ENCODE measurements at places on chromosomes 13 and 19.
A peak's percentile ranks its signal among the peaks of the same experiment; 100 is the strongest.

DNA sequence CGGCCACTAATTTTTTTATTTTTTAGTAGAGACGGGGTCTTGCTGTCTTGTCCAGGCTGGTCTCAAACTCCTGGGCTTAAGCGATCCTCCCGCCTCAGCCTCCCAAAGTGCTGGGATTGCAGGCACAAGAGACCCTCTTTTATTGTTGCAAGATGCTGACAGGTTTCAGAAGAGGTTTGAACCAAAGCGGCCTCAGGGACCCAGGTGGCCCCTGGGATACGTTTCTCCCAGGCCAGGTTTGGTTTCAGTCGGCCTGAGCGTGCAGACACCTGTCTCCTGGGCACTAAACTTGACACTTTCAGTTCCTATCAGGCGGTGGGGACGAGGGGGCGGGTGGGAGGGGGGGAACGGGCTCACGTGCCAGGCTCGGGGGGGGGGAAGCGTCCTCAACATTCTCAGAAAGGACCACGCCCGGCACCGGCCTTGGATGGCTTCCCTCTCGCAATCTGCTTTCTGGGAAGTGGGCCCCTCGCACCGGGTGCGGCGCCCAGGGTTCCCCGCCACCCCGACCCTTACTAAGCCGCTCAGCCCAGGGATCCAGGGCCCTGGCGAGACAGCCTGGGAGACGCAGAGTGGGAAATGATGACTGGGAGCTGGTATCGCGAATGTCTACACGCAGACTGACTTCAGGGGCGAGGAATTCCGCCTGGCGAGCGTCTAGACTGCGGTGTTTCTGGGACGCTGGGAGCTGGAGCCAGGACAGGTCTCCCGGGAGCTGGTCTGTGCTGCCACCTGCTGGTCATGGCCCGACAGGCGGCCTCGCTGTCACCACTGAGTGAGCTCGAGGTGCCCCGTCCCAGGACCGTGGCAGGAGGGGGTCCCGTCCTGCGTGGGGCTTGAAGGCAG lies 91.6 kb downstream of the GNG7 start:
- peak; percentile 96 for DNase-seq

GRCh38 chr13:24870380-24870760 lies 106.4 kb downstream of the RNF17 start:
- no peak for DNase-seq

DNA sequence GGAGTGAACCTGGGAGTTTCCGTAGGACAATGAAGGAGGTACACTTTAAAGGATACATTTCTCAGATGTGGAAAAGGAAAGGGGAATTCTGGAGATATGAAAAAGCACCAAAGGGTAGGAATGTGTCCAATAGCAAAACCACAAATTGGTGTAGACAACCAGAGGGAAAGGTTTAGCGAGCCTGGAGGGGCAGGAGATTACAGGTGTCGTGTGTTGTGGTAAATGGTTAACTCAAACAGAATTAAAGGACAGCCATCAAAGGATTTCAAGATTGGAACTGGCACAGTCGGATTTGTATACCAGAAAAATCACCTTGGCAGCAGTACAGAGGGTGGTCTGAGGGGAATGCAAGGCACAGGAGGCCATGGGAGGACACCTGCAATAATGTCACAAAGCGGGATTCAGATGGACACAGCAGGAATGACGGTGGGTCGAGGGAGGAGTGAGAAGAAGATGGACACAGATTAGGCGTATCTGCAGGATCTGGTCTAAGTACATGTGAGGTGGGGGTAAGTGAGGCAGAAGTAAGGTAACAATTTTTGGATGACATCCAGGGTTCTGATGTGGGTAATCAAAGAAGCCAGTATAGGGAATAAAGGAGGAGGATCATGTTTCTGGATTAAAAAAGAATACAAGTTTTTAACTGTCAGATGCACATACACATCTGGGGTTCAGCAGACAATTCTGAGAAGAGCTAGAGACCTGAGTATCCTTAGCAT lies 361.6 kb downstream of the KLF12 start:
- no peak for DNase-seq

DNA sequence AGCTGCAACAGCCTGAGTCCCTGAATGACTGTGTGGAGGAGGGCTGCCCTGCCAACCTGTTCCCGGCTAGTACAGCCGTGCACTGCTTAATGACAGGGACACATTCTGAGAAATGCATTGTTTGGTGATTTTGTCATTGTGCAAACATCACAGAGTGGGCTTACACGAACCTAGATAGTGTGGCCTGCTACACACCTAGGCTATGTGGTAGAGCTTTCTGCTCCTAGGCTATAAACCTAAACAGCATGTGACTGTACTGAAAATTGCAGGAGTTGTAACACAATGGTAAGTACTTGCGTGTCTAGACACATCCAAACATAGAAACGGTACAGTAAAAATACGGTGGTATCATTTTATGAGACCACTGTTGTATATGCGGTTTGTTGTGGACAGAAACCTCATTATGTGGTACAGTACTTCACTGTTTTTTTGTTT lies 35.0 kb downstream of the VASP start:
- DNase-seq = no peak

- peak; percentile 72 for DNase-seq
Measured at GRCh38 chr19:5154129-5154798, 185.4 kb downstream of the KDM4B start.

DNA sequence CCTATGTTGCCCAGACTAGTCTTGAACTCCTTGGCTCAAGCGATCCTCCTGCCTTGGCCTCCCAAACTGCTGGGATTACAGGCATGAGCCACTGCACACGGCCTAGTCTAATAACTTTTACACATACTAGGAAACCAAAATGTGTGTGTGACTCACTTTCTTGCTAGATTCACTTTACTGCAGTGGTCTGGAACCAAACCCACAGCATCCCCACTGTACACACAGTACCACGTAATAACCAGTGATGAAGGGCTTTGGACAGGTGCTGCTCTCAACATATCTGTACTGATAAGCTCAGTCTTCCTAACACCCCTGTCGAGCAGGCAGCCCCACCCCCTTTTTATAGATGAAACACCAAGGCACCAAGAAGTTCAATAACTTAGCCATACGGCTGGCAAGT lies 5.1 kb downstream of the DNMT1 start:
- DNase-seq = peak; percentile 71

- DNase-seq = no peak
Measured at GRCh38 chr19:33520048-33520643, 1.4 kb downstream of the PEPD start.

DNA sequence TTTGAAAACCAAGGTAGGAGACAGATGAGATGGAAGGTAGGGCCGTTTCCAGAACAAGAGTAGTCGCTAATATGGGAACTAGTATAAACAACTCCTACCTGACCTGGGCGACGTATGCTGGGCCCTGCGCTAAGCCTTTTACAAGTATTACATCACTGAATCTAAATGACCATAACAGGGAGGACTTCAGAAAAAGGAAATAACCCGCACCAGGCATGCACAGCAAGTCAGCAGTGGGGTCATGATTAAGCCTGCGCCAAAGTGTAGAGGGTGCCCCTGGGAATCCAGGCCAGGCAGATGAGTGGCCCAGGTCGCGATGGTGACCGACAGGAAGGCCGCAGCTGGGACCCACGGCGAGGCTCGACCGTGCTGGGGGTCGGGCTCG lies 613 bp downstream of the ATP13A1 start:
- no peak for DNase-seq

- DNase-seq = no peak
Measured at GRCh38 chr19:39301562-39301961, 5.4 kb downstream of the IFNL1 start.

DNA sequence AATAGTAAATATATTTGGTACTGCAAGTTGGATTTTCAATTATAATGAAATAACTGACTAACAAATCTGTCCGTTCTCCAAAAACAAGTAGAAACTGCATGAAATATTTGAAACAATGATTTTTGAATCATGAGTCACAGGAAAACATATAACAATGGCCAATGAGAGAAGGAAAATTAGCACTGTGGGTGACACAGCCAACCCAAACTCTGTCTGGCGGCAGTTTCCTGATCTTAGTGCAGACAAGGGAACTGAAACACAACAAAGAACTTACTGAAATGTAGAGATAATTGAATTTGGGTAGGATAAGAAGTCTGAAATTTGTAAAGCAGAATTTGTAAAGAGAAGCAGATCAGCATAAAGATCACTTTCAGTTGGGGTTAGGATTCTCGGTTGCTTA lies 2743.3 kb upstream of the PCDH20 start:
- DNase-seq = no peak

- no peak for DNase-seq
Measured at GRCh38 chr13:95234242-95234641, 67.0 kb downstream of the ABCC4 start.

DNA sequence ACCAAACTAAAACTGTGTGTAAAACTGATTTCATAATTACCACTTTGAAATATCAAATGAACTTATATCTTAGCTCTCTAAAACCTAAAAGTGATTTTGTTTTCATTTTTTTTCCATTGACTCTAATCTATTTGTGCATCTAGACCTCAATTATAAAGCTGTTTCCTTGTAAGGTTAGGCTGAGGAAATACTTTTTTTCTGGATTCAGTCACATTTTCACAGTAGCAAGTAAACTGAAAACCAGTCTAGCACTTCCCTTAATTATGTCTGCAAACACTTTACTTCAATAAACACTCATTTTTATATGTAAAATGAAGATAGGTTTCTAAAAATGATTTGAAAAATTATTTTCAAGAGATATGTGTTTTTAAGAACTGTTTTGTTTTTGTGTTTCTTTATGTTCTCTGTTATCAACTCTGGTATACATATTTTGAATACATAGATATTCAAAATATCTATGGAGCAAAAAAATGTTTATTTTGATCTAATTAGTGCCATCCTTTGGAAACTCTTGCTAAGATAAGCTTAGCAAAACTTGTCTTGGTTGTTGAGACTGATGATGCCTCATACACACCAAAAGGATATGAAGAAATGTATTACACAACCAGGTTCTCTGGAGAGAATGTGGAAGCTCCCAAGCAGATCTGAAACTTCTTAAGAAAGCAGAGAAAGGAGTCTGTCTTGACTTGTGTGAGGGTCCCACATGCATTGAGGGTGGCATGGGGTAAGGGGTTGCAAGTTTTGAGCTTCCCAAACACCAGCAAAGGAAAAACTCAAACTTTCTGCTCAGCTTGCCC lies 1887.4 kb downstream of the PCDH9 start:
- DNase-seq = no peak

DNA sequence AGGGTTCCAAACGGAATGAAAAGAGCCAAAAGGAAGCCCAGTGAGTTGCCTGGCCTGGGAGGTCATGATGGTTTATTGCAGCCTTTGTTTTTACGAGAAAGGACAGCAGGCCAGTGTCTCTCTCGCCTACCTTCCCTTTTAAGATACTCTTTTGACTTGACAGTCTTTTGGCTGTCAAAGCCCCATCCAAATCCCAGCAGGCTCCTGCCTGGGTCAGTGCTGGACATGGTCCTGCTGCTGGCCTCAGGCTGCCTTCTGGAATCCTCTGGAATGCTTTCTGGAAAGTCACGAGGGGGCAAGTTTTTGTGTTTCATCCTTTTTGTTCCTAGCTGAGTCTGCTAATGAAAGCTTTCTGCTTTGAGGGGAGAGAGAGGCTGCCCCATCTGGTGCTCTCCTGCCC lies 444.8 kb downstream of the OLFM4 start:
- no peak for DNase-seq

DNA sequence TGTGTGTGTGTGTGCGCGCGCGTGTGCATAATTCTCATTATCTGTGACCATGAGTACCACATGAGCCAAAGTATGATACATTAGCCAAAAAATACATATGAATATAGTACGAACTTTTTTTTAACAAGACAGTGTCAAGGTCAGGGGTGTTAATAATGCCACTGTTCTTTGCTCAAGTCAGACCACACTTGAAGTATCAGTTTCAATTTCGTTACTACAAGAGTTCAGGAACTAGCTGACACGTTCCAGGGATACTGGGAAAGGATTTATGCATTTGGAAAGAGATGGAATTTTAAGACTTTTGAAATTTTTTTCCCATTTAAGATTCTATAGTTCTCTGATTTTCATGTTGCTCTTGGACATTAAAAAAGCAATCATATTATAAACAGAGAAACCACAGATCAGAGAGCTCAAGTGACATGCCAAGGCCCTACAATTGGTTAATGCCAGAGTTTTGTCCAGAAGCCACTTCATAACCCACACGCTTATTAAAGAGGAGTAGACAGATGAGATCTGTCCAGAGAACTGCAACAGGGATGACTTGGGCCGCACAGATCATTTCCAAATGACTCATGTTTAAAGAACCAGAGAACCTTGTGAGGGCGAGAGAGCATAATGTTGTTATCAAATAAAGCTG lies 718.8 kb upstream of the SGCG start:
- DNase-seq = no peak

DNA sequence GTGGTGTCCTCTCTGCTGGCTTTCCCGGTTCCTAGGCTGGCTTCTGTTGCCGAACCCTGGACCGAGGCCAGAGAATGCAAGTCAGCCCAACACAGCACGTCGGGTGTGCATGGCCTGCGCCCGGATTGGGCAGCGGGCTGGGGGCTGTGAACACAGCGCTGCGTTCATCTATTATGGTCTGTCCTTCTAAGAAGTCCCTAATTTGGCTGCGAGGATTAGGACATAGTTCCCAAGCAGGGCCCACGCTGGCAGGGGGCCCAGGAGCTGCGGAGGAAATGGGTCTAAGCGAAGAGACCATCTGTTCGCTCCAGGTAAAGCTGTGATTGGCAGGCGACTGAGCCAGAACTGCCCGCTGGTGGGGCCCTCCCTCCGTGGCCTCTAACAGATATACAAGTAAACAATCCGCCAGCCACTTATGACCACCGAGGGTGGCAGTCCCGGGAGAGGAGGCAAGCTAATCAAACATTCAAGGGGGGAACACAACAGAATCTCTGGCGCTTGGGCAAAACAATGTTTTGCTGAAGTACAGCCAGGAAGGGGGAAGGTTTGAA lies 6.0 kb downstream of the SYCE2 start:
- no peak for DNase-seq

DNA sequence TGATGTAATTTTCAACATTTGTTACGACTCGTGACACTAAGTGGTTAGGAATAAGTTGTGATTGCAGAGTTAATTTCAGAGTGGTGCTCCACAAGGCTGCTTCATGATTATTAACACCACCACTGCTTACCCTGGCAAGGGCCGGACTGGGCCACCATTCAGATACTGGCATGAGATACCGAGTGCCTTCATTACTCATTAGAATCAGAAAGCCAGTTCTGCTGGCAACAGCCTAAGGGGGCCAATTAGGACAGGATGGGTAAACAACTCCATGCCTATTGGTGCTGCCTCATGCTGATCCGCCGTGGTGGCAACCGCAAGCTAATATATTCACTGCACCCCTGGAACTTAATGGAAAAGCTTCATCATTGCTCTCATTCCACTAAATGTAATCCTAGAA lies 575.1 kb downstream of the EFNB2 start:
- DNase-seq = no peak

DNA sequence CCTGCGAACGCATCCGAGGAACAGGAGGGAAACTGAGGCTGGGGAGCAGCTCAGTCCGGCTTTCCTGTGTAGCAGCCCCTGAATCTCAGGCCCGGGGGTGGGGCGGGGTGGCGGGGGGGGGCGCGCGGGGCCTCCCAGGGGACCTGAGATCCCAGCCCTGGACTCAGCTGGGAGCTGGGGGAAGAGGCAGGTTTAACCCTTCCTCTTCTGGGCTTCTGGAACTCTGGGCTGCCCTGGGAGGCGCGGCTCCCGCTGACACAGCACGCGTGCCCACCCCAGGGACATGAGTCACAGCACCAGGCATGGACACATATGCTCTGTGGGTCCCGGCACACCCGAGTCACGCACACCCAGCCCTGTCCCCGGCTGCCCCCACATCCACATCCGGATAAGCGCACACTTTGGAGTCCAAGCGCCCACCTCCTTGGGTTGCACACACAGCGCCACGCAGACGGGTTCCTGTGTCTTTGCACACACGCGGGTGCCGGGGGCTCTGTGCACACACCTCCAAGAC lies 3.5 kb upstream of the CIRBP start:
- DNase-seq = peak; percentile 46

Measured in stimulated activated effector memory CD8-positive, alpha-beta T cell treated with anti-CD3 and anti-CD28 coated beads, Interleukin-12 subunit alpha, Interleukin-12 subunit beta, amount 100 ng/mL, for 72 hours (primary cell).